ENCODE measurements at places on chromosomes 4 and X.

DNA sequence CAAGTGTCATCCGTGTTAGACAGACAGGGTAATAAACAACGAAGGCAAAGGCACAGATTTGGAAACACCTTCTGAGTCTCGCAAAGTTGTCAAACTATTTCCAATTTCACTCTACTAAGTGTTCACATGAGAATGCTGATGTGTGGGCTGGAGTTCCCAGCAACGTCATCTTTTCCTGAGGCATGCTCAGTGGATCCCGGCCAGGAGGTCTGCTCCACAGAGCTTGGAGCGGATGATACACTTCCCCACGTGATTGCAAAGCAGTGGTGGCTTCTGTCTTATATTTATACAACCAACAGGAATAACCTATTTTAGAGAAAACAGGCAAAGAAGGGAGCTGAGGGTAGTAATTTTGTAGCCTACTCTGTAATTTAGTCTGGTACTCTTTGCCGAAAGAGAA lies 40.1 kb upstream of the PDK3 start:
- no peak for DNase-seq

- DNase-seq: no peak
Measured at GRCh38 chr4:152243896-152244595, 291.8 kb downstream of the FBXW7 start.

- no peak for DNase-seq
Measured at GRCh38 chr4:28250646-28251045, 1390.0 kb downstream of the STIM2 start.

GRCh38 chr4:142497606-142498005 lies 348.5 kb downstream of the INPP4B start:
- no peak for DNase-seq

DNA sequence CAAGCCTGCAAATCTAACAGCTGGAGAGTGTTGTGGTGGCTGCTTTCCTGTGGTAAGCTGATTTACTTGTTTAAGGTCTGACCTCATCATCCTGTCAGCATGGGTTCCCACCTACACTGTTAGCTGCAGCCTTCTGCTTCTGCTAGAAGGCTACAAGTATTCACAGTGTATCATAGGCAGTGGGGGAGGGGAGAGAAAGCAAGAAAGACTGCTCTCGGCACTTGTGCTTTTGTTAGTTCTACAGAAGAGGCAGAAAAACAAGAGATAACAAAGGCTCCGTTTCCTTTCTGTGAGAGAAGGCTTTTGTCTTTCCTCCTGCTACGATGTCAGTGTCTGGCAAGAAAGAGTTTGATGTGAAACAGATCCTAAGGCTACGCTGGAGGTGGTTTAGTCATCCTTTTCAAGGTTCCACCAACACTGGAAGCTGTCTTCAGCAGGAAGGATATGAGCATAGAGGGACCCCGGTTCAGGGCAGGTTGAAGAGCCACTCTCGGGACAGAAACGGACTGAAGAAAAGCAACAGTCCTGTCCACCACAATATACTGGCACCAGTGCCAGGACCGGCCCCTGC lies at the start of gene KLHL4:
TSS of gene KLHL4 (plus strand) at position 232 of the 571 bp plus-strand sequence. CDS start at position 324, 92 bp downstream.
- DNase-seq: peak; percentile 6

GRCh38 chr4:151315212-151315886 lies 10.1 kb downstream of the SH3D19 start:
- no peak for DNase-seq

DNA sequence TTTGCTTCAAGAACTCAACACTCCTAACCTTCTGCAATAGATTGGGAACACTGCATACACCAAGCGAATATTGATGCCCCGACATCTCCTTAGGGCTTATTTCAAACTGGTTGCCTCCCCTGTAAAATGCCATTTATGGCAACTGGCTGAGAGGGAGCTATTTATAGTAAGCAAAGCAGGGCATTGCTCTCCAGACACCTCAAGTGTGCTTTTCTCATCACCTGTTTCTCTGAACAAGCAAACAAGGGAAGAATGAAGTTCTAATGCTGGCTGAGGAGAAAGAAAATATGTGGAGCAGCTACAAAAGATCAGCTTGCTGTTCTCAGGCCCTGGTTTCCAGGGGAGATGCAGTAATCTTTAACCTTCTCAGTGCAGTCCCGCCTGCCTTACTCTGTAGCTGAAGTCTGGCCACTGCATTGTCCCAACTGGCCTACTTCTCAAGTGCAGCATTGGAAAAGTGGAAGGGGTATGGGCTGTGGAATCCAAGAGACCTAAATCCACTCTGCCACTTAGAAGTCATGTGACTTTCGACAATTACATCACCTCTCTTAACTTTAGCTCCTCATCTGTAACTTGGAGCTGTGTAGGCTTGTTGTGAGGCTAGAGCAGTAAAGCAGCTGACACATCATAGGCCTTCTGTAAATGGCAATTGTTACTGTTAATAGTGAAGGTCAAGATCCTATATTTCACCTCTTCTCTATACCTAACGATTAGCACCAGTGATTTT lies 47.9 kb upstream of the FGF13 start:
- no peak for DNase-seq

- no peak for DNase-seq
Measured at GRCh38 chr4:13537011-13537831, 7.1 kb downstream of the NKX3-2 start.

GRCh38 chr4:157988641-157989040 lies 184.2 kb downstream of the GASK1B start:
- no peak for DNase-seq

DNA sequence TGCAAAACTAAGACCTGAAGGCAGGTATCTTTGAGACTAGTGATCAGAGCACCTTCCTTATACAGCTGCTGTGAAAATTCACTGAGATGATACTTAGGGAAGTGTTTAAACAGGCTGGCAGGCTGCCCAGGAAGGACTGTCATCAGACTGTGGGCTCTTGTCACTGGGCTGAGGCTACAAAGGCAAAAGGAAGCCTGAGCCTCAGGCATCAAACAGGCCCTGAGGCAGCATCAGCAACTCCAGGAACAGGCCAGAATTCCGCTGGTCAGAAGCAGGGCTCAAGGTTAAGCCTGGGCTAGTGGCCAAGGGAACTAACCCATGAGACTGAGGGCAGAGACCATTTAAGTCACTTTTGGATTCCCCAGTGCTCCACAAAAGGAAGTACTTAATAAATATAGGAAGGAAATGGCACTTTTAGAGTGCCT lies 12.8 kb downstream of the PJA1 start:
- no peak for DNase-seq

GRCh38 chrX:55008571-55009358 lies 8.6 kb downstream of the APEX2 start:
- DNase-seq: no peak

GRCh38 chr4:6663596-6664393 lies 23.3 kb downstream of the MRFAP1 start:
- no peak for DNase-seq

DNA sequence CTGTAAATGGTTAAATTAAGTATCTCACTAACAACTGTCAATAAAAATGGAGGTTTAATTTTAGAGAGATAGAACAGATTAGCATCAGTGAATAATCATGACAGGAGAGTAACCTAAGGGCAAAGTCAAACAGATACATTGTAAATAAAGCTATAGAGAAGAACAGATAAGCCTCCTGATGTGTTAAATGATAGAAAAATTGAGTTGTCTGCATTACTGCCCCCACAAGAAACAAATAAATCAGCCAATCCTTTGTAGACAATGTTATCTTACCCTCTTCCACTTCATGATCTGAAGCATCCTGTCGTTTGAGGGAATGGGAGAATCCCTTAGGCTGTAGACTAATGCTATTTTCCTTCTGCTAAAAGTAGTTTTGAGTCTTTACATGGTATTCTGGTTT lies 147.8 kb downstream of the PCDH18 start:
- no peak for DNase-seq

DNA sequence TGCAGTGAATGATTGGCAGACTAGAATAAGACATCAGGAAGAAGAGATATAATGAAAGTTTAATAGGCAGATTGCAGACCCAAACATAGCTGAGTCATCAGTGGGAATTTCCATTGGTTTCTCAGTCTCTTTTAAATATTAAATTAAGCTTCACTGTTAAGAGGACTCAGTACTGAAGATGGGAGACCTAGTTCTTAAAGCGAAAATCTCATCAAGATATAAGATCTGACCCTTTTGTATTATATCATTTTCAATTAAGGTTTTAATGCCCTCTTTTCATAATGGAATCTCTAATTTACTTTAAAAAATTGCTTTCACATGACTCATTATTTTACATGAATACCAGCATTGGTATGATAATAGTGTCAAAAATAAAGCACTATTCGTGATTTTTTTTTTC lies 168.9 kb upstream of the ATOH1 start:
- DNase-seq: no peak

GRCh38 chrX:43003939-43004338 lies 226.0 kb upstream of the PPP1R2C start:
- DNase-seq: no peak

DNA sequence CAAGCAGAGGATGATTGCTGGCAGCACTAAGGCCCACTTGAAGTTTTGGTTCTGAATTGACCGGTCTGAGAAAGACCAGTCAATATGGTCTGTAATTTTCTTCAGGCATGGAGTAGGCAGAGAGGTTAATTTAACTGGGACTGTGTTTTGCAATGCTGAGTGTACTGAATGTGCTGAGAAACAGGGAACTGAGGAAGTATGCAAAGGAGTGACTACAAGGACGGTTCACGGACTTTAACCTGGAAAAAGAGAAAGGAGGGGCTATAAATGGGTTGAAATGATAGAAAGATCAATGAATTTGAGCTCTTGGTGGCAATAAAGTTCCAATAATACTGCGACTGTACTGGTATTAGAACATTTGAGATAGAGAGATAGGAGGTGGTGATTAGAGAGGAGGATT lies 84.5 kb downstream of the MAGEB17 start:
- DNase-seq: no peak

- no peak for DNase-seq
Measured at GRCh38 chr4:8504279-8505007, 63.9 kb downstream of the TRMT44 start.

DNA sequence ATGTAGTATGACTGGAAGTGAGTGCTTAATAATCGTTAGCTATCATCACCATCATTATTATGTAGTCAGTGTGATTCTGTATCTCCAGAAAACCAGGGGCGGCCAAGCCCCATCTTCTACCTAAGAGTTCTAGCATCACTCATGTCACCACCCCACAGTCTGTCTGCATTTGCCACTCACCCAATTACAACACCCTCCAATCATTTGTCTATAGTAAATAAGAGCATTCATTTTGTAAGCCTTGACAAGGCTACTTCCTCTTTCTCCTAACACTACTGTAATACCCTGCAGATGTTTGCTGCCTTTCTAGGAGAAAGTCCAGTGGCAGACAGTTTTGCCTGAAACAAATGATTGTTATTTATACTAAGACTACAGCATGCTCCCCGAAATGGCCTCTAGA lies 15.8 kb upstream of the IL21 start:
- peak; percentile 51 for DNase-seq

GRCh38 chrX:136635235-136635634 lies 12.7 kb upstream of the CD40LG start:
- DNase-seq: peak; percentile 85

DNA sequence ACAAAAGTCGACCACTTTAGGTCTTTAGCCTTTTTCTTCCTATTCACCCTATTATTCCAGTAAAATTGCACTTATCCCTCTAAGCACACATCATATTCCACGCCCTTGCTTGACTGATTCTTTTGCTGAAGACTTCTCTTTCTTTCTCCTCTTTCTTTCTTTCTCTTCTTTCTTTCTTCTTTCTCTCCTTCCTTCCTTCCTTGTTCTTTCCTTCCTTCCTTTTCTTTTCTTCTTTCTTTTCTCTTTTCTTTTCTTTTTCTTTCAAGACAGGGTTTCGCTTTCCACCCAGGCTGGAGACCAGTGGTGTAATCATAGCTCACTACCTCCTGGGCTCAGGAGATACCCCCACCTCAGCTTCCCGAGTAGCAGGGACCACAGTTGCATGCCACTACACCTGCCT lies 61.9 kb downstream of the RASGEF1B start:
- no peak for DNase-seq

DNA sequence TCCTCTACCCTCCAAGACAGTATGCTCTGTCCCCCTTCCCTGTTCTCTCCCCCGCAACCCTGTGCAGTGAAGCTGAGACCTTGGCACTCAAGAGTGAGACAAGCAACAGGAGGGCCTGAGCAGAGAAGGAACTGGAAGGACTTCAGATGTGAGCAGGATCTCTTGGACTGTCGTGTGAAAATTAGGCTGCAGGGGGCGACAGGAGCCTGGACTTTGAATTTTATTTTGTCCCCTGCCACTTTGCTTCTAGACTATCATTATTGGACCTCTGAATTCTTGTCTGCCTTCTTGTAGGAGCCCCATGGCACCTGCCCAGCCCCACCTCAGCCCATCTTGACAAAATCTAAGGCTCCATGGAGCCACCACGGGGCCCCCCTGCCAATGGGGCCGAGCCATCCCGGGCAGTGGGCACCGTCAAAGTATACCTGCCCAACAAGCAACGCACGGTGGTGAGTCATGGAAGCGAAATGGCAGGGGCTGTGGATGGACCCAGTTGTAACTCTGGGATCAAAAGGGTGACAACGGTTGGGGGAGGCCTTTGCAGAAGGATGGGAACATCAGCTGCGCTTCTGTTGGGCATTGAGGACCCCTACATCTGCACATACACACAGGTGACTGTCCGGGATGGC lies 1.7 kb downstream of the ARAF start:
- peak; percentile 44 for DNase-seq

DNA sequence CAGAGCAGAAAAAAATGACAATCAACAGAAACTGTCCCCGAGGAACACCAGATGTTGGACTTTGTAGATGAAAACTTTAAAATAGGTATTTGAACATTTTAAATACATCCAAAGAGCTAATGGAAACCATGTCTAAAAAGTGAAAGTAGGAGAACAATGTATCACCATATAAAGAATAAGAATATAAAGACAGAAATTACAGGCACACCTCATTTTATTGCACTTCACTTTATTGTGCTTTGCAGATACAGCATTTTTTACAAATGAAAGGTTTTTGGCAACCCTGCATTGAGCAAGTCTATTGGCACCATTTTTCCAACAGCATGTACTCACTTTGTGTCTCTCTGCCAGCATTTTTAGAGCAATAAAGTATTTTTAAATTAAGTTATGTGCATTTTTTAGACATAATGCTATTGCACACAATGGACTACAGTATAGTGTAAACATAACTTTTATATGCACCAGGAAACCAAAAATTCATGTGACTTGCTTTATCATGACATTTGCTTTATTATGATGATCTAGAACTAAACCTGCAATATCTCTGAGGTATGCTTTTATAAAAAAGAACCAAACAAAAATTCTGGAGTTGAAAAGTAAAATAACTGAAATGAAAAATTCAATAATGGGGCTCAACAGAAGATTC lies 212.4 kb upstream of the CASK start:
- DNase-seq: no peak

DNA sequence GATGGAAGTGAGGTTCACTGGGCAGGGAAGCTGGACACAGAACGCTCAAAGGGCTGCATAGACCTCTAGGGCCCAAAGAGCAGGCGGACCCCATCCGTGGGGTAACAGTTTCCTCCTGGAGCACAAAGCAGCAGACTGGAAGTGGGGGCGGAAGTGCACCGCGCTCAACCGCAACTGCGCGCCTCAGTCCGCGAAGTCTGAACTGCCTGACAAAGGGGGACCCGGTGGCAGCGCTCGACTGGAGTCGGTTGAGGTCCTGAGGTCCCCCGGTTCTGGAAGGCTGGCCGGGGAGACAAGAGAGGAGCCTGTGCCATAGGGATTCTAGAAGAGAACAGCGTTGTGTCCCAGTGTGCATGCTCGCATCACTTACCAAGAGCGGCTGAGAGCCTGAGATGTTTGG lies 58.5 kb downstream of the ALPK1 start:
- DNase-seq: no peak

GRCh38 chrX:66030505-66031317 lies 9.2 kb downstream of the VSIG4 start:
- peak; percentile 60 for DNase-seq

All from activated CD4-positive, alpha-beta T cell treated with anti-CD3 and anti-CD28 coated beads, Interleukin-10, Interleukin-2, amounts not matched to agents 100 ng/mL and 50 ng/mL, durations not matched to agents 16 hours and 8 hours (primary cell).